NCI-H526 (cell line): ENCODE measurements at places on chromosomes 16 and 17.

DNA sequence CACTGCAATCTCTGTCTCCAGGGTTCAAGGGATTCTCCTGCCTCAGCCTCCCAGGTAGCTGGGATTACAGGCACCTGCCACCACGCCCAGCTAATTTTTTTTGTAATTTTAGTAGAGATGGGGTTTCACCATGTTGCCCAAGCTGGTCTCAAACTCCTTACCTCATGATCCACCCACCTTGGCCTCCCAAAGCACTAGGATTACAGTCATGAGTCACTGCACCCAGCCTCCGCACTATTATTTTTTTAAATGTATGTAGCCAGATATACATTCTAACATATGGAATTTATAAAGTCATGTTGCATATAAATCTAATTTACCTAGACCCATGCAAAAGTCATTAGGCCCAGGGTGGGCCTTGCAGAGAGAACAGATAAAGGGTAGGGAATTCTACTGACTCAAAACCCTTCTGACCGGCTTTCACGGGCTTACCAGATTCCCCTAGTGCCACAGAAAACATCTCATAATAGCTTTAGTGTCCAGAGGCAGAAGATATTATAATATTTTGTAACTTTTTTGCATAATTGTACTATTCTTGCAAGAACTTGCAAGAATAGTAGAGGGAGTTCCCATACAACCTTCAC is 20.5 kb upstream of the HELZ start:
- DNase-seq = no peak

DNA sequence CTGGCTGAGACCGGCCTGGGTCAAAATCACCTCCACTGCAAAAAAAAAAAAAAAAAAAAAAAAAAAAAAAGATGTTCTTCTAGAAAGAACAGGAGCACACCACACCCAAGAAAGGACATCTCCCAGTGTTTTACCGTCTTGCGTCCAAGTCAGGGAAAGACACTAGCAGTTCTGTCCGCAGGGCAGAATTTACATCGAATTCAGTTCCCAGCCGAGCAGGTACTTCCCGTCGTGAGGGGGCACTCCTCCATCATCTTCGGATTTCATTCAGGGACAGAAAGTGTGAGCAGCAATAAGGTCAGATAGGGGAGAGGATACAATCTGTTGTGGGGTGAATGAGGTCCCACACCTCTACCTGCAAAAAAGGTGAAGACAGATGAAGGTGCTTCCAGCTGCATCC is 574.7 kb downstream of the KCNJ18 start:
- DNase-seq = no peak

- DNase-seq = no peak
Observed at GRCh38 chr16:80274576-80275191, 266.1 kb upstream of the DYNLRB2 start.

- DNase-seq = no peak
Observed at GRCh38 chr16:89765292-89765830, 44.0 kb downstream of the ZNF276 start.

GRCh38 chr16:65429504-65430181 is 307.8 kb upstream of the CDH11 start:
- peak; percentile 51 for DNase-seq

- DNase-seq = peak; percentile 27
Observed at GRCh38 chr17:7883781-7884386, 4.7 kb upstream of the CHD3 start.

DNA sequence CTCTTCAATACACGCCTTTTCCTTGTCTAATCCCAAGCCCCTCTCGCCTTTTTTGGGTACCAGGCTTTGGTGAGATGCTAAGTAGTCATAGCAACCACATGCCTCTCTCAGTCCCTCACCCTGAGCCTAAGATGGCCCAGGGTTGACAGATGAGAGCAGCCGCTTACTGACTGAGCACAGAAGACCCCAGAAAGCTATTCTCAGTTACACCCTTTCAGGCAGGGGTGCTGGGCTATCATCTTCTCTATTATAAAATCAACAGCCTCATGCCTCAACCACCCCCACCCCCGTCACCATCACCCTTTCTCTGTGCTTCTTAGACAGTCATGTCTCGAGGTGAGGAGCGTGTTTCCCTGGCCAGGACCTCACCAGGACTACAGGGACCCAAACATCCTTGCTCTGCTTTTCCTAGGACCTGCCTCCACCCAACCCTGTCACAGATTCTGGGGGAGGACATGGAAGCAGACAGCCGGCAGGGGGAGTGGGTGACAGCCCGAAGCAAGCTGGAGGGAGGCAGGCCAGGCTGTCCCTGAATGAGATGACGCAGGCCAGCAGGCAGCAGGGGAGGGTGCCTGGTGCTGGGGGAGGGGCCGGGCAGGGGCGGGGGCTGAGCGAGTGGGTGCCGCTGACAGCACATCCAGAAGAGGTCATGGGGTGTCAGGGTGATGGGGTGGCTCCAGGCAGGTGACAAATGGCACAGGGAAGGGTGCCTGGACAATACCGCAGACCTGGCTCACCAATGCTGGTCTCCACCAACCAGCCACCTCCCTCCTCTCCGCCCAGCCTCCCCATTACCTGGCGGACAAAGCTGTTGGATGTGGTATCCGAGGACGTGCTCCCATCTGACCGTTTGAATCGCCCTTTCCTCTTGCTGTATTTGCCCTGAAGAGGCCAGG is 3.1 kb downstream of the CACNB1 start:
- DNase-seq = peak; percentile 31

GRCh38 chr17:83097831-83098230 is 18.4 kb downstream of the METRNL start:
- DNase-seq = no peak

DNA sequence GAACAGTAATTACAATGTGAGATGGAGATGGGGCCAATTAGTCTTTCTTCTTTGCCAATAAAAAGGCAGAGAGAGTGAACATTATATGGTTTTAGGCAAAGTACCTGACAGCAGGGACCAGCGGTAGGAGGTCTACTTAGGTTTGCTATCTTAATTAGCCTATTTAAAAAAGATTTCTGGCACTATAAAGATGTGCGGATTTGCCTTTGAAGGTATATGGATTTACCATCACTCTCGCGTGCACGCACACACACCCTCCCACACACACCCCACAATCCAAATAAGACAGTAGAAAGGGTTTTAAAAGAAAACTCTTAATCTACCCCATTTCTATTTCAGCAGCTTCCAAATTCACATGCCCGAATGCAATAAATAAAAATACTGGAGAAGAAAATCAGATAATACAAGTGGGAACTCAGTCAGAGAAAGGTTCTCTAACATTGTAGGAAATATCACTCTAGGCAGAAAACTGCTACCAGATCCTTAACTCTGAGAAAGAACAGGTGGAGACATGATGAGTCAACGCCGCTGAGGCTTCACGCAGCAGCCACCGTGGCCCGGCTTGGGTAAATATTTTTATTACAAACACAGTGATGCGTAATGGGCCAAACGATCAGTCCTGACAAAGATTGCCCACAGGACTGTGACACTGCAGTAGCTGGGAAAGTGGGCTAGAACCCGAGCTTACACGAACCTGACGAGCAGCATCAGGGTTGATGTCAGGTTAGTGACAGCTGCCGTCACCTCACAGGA is 66.6 kb upstream of the AXIN2 start:
- no peak for DNase-seq

GRCh38 chr17:28751600-28752366 is 8.0 kb downstream of the TRAF4 start:
- no peak for DNase-seq

DNA sequence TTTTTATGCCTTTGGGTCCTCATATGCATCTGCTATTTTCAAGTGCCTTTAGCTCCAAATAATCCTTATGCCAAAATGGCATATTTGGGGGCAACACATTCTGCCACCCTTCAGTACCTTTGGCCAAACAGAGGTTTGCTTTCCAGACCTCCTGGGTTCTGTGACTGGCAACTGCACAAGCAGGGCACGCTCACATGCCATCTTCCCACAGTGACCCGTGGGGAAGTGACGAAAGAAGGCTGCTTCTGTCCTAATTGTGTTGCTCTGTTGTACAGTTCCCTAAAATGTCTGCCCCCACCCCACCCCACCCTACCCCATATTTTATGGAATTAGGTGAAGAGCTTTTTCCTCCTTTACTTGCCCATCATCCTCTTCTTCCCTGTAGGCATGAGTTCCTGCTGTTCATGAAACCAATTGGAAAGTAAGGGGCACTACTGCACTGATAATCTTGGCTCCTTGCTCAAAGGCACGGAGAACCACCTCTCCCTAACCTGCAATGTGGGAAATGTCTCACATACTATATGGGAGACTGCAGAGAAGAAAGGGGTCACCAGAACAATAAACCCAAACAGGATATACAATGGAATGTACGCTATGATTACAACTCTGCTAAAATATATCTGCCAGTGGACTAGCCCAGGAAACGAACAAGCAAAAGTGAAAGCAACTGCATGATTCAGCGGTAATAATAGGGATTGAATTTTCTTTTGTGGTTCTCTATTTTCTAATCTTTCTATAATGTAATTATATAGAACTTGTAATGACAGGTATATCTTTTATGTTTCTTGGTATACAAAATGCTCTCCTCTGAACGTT is 3.3 kb upstream of the SLFN12L start:
- DNase-seq = no peak

GRCh38 chr17:31481783-31482081 is 90.3 kb downstream of the RAB11FIP4 start:
- no peak for DNase-seq

- no peak for DNase-seq
Observed at GRCh38 chr17:77127735-77128361, 12.9 kb upstream of the SEC14L1 start.

DNA sequence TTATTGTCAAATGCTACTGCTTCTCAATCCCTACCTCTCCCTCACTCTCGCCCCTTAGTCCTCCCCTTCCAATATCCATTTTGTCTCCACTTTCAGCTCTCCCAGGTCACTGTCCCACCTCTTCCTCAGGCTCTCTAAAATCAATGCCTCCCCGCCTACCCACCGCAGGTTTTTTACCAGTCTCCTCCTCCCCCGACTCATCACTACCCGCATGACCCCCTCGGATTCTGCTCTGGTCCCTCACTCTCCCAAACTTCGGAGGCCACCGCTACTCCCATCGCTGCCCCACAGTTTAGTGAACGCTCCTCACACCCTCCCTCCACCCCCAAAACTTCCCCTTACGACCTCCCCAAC is 513 bp downstream of the CRLF3 start:
- no peak for DNase-seq

DNA sequence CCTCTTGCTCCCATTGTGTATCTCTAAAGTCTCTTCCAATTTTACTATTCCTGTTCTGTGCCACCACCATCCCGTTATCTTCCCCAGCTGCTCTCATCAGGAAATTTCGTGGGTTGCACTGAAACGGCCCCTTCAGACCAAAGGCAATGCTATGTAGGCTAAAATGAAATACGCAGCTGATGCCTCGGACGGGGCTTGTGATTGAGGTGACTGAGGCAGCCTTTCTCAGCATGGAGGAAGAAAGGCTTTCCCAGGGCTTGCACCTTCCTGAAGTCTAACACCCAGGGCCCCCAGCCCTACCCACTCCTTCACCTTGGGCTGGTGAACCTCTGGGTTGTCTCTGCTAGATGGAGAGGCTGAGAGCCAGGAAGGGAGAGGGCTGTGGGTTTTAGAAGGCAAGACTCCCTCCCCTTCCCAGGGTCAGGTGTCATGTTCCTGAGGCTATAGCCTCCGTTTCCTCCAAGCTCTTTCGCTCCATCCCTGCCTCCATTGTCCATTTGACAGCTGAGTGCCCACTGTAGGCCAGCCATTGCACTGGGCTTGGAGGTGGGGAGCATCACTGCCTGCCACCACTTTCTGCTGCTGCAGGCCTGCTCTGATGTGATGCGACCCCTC is 7.8 kb downstream of the CCDC200 start:
- no peak for DNase-seq

DNA sequence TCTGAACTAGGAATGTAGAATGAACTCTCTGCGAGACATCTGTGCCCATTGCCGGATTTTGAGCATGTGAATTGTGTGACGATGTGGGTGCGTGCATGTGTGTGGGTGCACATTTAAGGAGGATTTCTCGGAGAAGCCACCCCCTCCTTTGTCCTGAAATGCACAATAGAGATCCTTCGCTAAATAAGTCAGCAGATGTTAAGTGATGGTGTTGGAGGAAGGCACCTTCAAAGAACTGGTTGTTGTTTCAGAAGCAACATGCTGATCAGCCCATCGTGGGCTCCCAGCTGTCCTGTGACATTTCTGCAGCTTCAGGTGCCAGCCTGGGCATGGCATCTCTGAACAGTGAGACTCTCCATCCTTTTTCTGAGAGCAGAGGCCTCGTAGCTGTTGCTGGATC is 194.9 kb downstream of the MSI2 start:
- DNase-seq = no peak

DNA sequence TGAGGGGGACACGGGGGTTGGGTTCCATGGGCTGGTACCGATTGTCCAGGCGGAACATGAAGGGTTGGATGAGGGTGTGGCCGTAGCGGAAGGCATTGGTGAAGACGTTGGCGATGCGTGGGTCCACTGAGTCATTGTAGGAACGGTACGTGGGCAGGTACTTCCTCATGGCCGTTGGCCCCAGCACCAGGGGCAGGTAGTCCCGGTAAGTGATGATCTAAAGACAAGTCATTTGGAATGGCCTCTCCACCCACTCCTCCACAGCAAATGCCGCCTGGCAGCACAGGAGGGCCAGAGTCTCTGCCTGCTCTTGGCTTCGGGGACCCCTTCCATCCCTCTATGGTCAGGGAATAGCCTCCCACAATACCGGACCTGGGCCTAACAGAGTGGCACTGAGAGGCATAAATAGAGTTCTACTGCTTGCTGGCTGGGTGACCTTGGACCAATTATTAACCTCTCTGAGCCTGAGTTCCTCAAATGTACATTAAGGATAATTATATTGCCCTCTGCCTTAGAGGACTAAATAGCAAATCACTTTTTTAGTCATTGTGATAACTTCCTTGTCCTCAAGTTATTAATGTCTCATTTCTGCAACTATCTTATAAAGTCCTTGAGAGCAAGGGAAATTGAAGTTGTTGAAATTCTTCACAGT is 7.2 kb downstream of the MPO start:
- DNase-seq = no peak

DNA sequence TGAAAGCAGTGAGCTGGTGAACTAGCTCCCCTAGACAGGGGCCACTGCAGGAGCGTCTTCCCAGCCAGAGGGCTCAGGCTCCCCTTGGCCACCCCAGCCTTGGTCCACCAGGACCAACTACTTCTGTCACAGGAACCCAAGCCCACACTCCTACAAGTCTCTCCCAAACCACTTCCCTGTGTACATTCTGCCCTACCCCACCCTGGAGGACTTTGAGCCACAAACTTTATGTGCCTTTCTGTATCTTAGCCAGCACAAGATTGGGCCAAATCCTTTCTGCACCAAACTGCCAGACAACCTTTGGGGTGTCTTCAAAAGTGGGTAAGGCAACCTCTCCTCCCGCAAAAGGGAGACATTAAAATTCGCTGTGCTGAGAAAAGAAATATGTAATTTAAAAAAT is 31.6 kb downstream of the EFCAB5 start:
- no peak for DNase-seq

- DNase-seq = no peak
Observed at GRCh38 chr17:79075446-79075750, 774 bp downstream of the ENGASE start.

GRCh38 chr17:14432079-14432478 is 131.2 kb downstream of the HS3ST3B1 start:
- DNase-seq = no peak

DNA sequence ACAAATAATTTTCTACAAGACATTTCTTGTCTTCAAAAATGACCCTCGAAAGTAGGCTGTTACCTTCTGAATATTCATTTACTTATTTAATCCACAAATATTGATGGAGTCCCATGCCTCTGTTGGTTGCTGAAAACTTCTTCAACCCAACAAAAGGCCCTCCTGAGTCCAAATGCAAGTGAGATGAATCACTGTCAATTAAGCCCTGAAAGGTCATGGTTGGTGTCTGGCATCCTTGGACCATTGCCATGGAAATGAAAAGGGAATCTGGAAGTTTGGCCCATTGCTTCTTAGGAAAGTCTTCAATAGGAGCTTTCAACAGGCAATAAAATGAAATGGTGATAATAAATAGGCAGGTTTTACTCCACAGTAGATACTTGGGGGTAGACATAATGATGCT is 364.7 kb upstream of the DYNLRB2 start:
- DNase-seq = no peak
